Activated CD4-positive, alpha-beta T cell treated with anti-CD3 and anti-CD28 coated beads, Interleukin-2, amount 50 U/mL, for 4 hours (primary cell): ENCODE measurements at places on chromosomes 1 and 21.

DNA sequence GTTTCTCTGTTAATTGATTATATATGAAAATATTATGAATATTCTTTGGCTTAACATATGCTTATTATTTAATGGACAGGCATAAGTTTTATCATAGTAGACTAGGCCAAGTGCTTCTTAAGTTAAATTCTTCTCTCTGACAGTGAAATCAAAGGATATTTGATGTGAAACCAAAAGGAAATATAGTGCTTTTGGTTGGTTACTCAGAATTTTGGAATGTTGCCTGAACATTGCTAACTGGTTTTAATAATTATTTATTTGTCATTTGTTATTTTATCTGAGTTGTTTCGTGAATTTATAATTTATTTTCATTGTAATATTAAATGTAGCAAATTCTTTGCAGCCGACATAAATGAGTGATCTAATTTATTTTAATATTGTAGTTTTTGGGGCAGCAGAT, 18.3 kb downstream of the HOOK1 start:
- DNase-seq: no peak

DNA sequence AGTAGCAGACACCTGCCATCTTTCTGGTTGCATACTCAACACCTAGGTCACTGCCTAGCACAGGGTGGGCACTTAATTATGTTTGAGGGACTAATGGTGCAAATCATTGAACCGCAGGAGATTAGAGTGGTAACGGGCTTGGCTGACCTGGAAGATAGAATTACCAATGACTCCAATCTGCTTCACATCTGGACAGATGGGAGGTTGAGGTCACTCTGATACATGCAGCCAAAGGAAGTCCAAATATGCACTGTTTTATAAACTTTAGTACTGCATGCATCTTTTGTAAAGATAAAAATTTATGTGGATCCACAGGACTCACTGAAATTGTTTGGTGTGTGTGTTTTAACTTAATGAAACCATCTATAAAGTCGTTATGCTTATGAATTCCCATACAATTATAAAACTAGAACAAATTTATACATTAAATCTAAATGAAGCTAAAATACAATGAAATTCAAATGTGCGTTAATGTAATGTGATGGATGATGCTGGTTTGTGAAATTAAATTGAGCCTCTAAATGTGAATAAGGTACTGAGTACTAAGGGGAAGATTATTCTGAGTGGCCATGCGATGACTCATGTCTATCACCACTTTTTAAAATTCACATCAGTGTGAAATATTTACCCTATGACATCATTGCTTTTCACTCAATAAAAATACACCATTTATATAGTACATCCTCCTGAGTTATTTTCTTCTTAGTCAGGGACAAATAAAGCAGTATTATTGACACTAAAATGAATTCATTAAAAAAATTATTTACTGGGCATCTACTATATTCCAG, 224.7 kb upstream of the FAM78B start:
- DNase-seq: no peak

DNA sequence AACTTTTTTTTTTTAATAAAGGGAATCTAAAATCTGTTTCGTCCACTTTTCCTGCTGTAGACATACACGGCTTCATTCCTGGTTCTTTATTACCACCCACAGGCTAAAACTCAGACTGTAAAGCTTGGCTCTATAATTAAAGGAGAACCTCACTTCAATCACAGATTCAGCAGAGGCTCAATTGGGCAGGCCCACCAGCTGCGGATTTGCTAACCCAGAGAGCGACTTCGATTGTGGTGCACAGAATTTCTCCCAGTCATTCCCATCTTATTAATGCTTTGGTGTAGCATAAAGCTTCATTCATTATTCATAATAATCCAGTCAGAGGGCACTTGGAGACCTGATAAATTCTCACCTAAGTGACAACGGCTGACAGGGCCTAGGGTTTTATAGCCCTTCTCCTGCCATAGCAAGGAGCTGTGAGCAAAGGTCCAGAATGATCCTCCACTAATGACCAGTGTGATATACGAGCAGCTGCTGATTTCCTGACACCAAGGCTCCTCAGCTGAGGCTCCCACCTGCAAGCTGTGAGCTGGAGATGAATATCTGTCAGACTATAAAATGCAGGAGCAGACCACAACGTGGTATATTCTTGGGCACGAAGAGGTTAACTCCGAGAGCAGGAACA, 149.0 kb downstream of the ATP6V1G3 start:
- DNase-seq: no peak

DNA sequence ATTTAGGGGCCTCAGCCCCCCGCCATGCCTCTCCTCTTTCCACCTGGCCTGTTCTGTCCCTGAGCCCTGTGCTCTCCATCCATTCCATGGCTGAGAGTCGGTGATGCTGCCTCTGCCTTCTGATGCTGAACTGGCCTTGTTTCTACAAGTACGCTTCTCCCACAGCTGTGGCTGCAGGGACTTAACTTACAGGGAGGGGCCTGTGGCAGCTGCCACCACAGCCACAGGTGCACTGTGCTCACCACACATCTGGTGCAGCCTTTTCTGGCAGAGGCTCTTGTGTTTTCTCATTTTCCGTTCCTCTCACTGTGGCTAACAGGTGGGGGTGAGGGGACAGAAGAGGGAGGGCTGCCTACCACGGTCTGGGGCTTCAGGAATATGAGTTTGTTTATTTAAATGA, 4.2 kb downstream of the FMO1 start:
- no peak for DNase-seq

GRCh38 chr1:110285316-110285715, 53.9 kb upstream of the RBM15 start:
- DNase-seq: no peak

DNA sequence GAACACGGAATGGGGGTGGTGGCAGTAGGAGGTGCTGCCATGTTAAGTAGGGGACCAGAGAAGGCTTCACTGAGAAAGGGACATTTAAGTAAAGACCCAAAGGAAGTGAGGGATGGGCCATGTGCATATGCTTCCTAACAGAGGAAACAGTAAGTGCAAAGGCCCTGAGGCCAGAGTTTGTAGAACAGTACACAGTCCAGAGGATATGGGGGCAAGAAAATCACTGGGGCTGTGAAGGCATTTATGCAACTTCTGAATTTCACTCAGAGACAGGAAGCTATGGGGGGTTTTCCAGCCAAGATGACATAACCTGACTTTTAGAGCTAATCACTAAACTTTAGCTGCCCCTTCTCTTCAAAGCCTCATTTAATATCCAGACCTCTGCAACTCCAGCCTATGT, 202.5 kb upstream of the EDN2 start:
- no peak for DNase-seq

GRCh38 chr1:34477632-34478141, 277.2 kb upstream of the GJB5 start:
- no peak for DNase-seq

DNA sequence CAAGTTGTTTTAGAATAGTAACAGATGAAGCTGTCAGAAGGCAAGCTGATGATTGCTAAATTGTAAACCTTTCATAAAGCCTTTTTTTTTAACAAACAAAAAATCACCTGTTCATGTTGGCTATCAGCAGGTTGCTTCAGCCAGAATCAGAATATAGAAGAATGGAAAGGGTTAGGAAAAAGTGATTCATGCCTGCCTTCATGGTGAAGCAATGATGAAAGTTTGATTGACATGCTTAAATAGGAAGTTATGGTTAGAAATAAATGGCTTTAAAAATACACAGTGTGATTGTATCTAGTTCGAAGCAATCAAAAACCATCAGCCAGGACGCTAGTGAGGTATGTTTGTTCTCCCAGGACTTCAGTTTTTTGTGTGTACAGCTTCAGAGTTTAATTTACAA, 37.9 kb downstream of the GABPA start:
- no peak for DNase-seq

- no peak for DNase-seq
Observed at GRCh38 chr1:34688006-34688741, 66.7 kb upstream of the GJB5 start.

GRCh38 chr1:201970334-201971159, 11.9 kb upstream of the RNPEP start:
- DNase-seq: no peak

- DNase-seq: no peak
Observed at GRCh38 chr1:93818570-93818959, 60.4 kb downstream of the DNTTIP2 start.

GRCh38 chr1:229913489-229913888, 153.5 kb upstream of the GALNT2 start:
- no peak for DNase-seq

DNA sequence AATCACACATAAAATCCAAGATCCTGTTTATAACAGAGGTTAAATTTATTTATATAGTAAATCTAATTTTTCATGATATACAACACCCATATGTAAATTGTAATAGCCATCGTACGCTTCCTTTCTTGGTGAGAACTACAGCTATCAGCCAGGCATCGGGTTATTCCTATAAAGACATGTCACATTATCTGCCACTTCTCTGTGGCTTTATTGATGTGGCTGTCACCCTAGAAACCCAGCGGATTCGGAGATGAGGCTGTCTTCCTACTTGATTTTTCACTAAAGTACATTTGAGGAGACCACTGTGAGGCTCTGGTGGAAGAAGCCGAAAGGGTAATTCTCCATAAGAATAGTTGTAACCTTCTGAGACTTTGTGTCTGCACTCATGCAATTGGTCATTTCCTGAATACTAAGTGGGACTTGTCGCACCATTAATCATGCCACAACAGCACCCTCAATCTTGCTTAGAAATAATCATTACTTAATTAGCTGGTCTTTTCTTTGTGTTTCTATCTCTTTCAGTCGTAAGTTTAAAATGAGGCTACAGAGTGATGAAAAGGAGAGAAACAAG, 106.0 kb downstream of the NTNG1 start:
- DNase-seq: no peak

GRCh38 chr1:94209425-94209824, 28.0 kb downstream of the ARHGAP29 start:
- DNase-seq: no peak

DNA sequence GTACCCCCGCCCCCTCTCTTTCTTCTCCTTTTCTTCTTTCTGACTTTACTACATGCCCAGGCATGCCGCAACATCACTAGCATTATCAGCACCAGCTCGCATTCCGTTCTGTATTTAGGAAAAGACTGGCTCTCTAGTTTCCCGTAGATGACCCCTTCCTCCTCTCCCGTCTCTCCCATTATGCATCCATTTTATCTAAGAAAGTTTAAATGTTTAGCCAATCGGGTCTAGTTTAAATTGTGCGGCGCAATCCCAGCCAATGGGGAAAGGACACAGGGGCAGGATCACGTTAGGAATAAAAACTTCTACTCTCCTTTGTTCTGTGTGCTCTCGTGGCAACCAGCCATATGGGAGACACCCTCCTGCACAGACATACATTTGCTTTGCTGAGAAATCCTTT, 2.3 kb upstream of the KRTAP10-7 start:
- DNase-seq: no peak

DNA sequence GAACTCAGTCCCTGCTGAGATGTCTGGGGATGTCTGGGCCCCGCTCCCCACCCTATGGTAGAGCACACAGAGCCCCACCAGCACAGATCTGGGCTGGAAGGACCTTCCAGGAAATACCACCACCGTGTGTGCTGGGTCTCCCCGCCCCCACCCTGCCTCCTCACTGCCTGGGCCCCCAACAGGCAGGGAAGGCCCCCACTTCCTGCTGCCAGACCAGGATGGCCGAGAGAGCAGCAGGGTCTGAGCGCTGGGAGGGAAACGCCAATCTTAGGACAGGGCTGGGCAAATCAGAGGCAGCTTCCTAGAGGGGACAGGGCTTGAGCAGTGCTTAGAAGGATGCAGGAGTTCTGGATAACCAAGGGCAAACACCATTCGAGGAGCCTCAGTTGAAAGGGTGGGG, 11.9 kb downstream of the ADGRB2 start:
- DNase-seq: no peak

DNA sequence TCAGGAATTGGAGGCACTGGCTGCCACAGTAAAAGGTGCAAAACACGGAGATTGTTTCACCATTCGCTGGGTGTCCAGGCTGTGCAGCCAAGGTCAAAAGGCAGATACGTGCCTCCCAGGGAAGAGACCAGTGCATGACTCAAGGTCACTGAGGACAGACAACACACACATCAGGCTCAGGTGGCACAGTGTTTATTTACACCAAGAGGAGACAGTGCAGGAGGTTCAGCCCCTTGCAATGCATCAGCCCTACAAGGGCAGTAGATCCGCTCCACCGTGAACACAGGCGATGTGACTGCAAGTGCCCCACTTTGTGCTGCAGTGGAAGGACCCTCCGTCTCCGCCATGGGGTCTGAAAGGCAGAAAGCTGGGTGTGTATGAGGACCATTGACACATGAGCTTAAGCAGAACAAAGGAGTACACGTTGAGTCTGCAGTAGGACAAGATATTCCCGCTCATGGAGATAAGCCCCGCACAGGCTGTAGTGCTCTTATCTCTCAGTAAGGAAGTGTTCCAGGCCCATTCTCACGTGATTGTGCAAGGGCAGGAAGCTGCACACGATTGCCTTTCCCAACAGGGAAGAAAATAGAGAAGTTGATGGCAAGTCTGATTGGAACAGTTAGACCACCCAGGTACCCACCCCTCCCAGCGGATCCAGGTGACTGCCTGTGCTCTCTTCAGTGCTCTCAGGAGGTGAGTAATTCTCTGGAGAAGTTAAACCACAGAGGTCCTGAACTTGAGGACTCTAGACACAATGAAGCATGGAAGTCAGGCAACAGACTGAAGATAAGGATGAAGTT, 37.5 kb upstream of the QSOX1 start:
- no peak for DNase-seq

- no peak for DNase-seq
Observed at GRCh38 chr21:33650929-33651509, 8.7 kb downstream of the ITSN1 start.

DNA sequence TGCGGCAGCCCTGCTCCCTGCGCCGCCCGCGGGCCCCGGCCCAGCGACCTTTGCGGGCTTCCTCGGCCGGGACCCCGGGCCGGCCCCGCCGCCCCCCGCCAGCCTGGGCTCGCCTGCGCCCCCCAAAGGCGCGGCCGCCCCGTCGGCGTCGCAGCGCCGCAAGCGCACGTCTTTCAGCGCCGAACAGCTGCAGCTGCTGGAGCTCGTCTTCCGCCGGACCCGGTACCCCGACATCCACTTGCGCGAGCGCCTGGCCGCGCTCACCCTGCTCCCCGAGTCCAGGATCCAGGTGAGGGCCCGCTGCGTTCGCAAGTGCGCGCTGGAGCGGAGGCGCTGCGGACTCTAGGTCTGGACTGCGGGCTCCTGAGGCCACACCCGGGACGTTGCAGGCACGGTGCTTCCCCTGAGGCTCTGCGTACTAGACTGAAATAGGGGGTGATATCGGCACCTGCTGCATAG, 351 bp downstream of the MIXL1 start:
- DNase-seq: no peak

DNA sequence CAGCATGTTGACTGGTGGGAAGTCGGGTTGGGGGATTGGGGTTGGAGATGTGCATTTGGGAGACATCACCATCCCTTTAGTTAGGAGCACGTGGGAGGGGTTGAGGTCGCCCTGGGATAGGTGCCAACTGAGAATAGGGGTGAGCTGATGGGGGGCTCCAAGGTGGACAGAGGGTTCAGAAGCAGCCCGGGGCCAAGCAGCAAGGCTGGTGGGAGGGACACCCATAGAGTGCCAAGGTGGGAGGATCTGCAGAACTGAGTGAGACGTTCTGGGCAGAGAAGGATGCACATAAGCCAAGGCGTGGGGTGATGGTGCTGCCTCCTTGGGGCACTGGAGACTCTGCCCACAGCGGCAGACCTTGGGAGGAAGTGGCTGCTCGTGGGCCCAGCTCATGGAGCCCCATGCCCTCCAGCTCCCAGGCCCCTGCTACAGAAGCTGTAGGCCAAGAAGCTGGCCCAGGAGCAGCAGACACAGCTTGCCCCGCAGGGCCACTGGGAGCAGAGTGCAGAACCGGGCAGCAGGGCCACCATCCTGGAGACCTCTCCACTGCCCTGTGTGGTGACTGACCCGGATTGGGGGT, 31.4 kb upstream of the PKP1 start:
- DNase-seq: no peak
